ENCODE measurements at places on chromosomes 7 and 10.

- no peak for DNase-seq
Observed at GRCh38 chr10:110036640-110037039, 28.9 kb downstream of the ADD3 start.

GRCh38 chr10:78535716-78536218 is 502.1 kb downstream of the RPS24 start:
- DNase-seq, result no peak

DNA sequence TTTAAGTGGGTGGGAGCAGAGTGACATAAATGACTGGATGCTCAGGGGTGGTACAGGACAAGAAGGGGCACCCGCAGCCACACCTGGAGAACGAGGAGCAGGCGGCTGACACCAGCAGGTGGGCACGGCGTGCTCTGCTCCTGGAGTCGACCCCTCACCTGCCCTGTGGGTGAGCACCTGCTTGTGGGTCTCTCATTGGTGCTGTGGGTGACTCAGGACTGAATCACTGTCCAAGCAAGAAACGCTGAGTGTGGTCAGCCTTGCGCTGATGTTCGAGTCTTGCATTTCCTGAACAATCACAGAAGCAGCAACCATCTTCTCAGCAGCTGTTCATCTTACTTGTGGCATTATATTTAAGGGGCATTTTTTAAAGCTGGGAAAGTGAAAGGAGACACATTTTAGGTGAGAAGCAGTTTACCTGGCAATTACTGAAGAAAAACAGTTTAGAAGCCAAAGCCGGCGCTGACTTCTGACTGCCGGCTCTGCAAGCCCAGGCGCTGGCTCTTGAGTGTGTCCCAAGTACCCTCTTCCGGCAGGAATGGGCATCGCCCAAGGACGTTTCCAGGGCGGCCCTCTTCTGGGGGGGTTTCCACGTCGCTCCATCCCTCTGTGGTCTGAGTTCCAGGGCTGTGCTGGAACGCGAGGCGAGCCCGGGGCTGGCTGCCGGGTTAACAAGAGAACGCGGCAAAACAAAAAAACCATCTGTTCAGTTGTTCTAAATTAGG is 145.2 kb upstream of the PFKP start:
- DNase-seq, result no peak

GRCh38 chr10:61192042-61192441 is 248.1 kb upstream of the RHOBTB1 start:
- DNase-seq, result no peak

GRCh38 chr7:44733708-44734481 is 14.8 kb upstream of the ZMIZ2 start:
- DNase-seq, result no peak

- DNase-seq, result no peak
Observed at GRCh38 chr10:97220355-97220754, 34.6 kb upstream of the SLIT1 start.

DNA sequence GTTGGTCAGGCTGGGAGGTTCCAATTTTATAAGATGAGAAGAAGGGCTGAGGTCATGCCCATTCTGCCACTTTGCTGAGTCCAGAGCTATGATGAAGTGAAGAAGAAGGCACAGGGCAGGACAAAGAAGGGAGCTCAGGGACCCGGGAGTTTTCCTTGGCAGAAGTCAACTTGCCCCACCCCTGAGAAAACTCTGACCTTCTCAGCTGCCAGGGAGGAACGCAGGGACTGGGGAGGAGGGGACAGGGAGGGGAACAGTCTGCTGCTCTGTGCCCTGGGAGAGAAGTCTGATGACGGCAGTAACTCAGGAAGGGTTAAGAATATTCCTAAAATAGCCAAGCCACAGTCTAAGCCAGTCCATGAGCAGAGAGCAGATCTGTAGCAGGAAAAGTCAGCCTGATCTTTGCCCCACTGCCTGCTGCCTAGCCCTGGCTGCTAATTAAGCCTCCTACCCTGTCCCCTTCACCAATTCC is 11.7 kb downstream of the ADIRF start:
- no peak for DNase-seq

GRCh38 chr7:12549106-12549505 is 21.4 kb upstream of the SCIN start:
- no peak for DNase-seq

- DNase-seq, result peak; percentile 47
Observed at GRCh38 chr7:30154111-30154587, 19.4 kb downstream of the MTURN start.

- DNase-seq, result no peak
Observed at GRCh38 chr10:120803972-120804371, 47.2 kb upstream of the WDR11 start.

DNA sequence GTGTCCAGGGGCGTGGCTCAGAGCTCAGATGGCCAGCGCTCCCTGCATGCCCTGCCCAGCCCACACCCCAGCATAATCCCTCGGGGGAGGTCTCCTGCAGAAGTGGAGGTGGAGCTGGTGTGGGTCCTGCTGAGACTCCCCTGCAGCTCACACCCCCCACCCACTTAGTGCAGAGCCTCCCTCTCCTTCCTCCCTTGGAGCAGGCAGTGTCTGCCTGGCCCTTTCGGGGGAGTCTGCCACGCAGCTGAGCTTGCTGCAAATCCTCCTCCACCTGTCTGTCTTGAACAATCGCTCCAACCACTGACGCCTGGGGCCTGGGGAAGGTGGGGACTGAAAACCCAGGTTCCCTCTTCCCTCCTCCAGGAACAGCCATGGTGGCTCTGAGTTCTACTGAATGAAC is 219.7 kb upstream of the PPP2R2D start:
- DNase-seq, result no peak

DNA sequence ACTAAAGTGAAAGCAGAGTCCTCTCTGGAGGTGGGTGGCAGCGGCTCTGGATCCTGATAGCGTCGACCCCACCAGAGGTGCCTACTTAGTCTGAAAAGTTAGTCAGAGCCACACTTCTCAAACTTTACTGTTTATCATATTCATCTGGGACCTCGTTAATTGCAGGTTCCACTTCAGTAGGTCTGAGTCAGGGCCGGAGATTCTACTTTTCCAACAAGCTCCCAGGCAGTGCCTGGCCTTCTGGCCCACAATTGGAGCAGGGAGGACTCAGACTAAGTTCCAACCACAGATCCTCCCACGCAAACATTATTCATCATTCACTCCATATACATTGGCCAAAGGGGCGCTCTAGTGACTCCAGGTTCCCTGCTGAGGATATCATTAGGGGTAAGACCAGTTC is 78.1 kb downstream of the VSTM4 start:
- no peak for DNase-seq

DNA sequence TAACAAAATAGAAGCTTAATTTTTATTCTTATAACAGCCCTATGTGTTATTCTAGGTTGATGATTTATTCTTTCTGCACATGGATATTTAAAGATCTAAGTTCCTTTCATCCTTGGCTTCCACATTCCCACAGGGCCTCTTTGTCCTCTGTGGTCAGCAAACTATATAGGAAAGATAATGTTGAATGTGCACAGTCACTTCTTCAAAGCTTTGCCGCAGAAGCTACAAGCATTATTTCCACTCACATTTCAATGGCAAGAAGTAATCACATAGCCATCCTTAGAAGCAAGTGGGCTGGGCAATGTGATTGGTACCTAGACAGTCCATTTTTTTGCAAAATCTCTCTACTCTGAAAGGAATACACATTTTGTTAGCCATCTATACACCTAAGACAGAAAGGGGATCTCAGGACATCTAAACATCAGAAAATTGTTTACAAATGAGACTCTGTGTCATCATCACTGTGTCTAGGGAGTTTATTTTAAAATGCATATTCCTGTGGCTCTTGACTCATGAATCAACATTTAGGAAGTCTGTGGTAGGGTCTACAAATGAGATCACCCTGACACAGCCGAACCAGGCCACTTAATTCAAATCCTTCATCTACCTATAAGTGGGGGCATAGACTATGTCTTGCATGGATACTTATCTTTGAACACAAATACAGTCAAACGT is 1060.5 kb downstream of the XPNPEP1 start:
- DNase-seq, result no peak

DNA sequence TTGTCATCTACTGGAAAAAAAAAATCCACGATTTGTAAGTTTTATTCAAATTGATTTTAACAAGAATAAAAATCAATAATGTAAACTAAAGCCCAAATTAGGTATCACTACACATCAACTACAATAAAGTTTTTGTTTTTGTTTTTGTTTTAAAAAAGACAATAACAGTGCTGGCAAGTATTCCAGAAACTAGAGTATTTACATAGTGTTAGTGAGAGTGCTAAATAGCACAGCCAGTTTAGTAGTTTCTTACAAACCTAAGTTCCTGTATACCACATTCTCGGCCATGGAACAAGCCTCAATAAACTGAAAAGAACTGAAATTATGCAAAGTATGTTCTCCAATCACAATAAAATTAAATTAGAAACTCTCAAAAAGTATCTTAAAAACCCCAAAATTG is 8.1 kb downstream of the ARHGAP12 start:
- no peak for DNase-seq

All from hematopoietic multipotent progenitor cell treated with erythropoietin and hydrocortisone succinate and interleukin-3 and kit ligand, for 15 days (in vitro differentiated cells).